ENCODE measurements at places on chromosomes 5 and 9. TPM values are rescaled to one million over a fixed set of nuclear protein-coding genes. Genes with fewer than 3 reads are reported as not detected.

The C9orf153 gene
- 0.32 TPM for total RNA-seq

The IL31RA gene
- total RNA-seq, result 0.77 TPM

The RAD23B gene
- 88.9 TPM for total RNA-seq

The GABRA1 gene
- total RNA-seq, result not detected

The KCNMB1 gene
- not detected for total RNA-seq

The IFNA13 gene
- not detected for total RNA-seq

The NME5 gene
- 2.7 TPM for total RNA-seq

The TAS2R1 gene
- total RNA-seq, result not detected

The ANKDD1B gene
- 0.95 TPM for total RNA-seq

The SMIM33 gene
- total RNA-seq, result not detected

The CKMT2 gene
- 1.3 TPM for total RNA-seq

The ETF1 gene
- 56.0 TPM for total RNA-seq

The DUSP1 gene
- 43.0 TPM for total RNA-seq

The SPINK4 gene
- not detected for total RNA-seq

The SPAG8 gene
- total RNA-seq, result 1.5 TPM

The IFNK gene
- total RNA-seq, result not detected

The LIFR gene
- total RNA-seq, result 19.5 TPM

The PCDHB3 gene
- 0.16 TPM for total RNA-seq

The MARVELD2 gene
- 0.16 TPM for total RNA-seq

The PDE6A gene
- not detected for total RNA-seq

The C7 gene
- 0.26 TPM for total RNA-seq

The NUTM2G gene
- not detected for total RNA-seq

The RUFY1 gene
- total RNA-seq, result 63.9 TPM
